ENCODE measurements at places on chromosomes 12 and 14.

DNA sequence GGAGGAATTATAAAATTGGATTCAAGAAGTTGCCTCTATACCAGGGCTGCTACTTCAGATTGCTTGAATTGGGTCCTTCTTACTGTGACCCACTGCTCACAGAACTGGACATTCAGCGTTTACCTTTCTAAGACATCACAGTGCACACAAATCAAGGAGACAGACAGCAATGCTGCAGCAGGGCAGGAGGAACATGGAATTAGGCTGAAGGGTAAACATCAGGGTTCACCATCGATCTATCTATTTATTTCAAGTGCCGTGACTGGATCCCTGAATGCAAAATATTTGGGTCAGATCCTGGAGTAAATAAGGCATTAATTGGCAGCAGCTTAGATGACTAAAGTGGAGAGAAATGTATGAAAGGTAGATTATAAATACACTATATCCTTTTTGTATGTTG lies 76.9 kb upstream of the HMGA2 start:
- DNase-seq = no peak

- DNase-seq = no peak
Measured at GRCh38 chr12:16258963-16259362, 18.5 kb downstream of the SLC15A5 start.

DNA sequence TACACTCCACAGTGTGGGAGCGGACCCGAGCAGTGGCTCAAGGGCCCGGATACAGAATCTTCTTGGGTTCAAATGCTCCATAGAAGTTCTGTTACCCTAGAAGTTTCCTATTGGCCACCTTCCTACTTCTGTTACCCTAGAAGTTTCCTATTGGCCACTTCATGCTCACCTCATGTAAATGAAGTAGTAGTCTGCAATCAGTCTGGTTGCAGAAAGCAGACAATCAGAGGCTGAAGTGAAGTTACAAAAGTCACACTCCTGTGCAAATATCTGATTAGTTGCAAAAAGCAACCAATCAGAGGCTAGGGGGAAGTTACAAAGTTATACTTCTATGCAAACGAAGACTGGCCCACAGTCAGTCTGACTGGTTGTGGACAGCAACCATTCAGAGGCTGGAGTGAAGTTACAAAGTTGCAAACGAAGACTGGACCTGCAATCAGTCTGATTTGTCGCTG lies 77.8 kb upstream of the CPNE8 start:
- DNase-seq = no peak

GRCh38 chr12:28869197-28869596 lies 279.9 kb upstream of the FAR2 start:
- DNase-seq = no peak

All from NCI-H1092 (cell line).